Activated T-helper 1 cell treated with anti-CD3 and anti-CD28 coated beads, Interleukin-2, amount 50 U/mL, for 16 hours (primary cell): ENCODE measurements at places on chromosomes 12 and 14.

DNA sequence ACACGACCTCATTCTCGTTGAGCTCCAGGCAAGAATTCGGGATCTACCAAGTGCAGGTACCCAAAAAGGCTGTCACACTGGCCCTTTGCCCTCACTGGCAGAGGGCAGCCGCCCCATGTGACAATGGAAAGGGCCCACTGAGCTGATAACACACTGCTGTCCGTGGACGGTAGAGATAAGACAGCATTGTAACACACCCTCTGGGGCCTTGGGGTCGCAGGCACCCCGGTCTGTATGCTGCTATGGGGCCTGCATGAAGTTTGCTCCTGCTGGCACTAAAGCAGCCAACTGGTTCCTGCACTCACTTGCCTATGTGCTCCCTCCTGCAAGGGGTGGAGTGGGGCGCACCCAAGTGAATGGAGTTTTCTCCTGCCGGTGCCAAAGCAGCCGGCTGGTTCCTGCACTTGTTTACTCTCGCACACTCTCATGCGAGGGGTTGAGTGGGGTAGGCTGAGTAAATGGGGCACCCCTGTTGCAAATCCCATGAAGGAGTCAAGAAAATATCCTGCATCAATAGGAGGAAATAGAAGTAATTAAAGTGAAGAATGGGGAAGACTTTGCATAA is 477.9 kb downstream of the ATP23 start:
- no peak for DNase-seq

DNA sequence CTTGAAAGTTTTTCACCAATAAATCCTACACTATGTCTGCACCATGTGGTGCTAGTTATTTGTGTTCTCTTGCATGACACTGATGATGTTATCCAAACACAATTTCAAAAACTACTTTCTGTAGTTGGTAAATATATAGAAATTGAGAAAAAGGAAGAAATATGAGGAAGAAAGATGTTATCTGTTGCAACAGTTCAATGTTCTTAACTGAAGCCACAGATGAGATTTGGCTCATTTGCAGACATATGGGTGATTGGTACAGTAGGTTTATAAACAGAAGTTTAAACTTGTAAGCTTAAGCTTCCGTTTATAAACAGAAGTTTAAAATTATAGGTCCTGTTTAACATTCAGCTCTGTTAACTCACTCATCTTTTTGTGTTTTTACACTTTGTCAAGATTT is at the start of gene CLEC12A:
Gene CLEC12A, plus strand, starts transcription at position 229 of the 400 bp plus-strand sequence. CDS start 188 bp downstream, outside the sequence.
- DNase-seq = no peak

GRCh38 chr12:129592449-129592848 is 311.4 kb downstream of the TMEM132D start:
- no peak for DNase-seq

DNA sequence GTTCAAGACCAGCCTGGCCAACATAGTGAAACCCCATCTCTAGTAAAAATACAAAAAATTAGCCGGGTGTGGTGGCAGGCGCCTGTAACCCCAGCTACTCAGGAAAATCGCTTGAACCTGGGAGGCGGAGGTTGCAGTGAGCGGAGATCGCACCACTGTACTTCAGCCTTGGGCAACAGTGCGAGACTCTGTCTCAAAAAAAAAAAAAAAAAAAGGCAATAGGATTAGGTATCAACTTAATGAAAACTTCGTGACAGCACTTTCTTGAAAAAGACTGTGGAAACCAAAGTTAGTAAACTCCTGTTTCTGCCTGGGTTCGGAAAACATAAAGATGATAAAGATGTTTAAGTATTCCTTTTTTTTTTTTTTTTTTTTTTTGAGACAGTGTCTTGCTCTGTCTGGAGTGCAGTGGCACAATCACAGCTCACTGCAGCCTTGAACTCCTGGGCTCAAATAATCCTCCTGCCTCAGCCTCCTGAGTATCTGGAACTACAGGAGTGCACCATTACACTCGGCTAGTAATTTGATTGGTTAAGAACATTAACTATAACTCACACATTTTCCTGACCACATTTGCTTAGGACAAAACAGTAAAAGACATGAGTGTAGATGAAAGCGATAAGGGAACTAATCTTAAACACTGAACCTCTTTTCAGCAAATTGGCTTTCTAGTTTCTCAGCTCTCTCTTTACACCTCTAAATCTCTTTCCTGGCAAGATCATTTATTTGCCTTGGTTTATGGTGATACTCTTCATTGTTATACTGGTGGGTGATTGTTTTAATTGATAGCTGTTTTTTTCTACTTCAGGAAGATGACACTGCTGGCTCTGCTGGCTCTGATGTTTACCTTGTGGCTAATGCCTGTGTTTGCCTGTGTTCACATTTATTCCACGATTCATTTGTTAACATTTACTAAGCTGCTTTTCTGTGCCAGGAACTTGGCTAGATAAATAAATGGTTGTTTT is 15.8 kb downstream of the HIF1A start:
- no peak for DNase-seq

DNA sequence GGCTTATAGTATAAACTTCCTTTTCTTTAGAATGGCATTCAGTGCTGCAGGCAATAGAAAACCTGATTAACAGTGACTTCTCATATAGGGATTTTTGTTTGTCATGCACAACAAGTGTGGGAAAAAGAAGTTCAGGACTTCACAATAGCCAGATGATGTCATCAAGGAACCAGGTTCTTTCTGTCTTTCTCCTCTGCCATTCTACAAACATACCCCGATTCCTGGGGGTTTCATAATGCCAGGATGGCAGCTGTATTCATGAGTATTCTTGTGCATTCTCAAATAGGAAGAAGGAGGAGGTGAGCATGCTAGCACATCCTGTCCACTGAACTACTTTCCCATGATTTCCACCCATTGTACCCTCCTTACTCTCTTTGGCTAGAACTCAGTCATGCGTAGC is 182.7 kb upstream of the EEA1 start:
- DNase-seq = no peak

GRCh38 chr14:75340921-75341320 is 62.3 kb downstream of the FOS start:
- DNase-seq = no peak

- no peak for DNase-seq
Observed at GRCh38 chr12:131907379-131908091, 13.1 kb downstream of the ULK1 start.

DNA sequence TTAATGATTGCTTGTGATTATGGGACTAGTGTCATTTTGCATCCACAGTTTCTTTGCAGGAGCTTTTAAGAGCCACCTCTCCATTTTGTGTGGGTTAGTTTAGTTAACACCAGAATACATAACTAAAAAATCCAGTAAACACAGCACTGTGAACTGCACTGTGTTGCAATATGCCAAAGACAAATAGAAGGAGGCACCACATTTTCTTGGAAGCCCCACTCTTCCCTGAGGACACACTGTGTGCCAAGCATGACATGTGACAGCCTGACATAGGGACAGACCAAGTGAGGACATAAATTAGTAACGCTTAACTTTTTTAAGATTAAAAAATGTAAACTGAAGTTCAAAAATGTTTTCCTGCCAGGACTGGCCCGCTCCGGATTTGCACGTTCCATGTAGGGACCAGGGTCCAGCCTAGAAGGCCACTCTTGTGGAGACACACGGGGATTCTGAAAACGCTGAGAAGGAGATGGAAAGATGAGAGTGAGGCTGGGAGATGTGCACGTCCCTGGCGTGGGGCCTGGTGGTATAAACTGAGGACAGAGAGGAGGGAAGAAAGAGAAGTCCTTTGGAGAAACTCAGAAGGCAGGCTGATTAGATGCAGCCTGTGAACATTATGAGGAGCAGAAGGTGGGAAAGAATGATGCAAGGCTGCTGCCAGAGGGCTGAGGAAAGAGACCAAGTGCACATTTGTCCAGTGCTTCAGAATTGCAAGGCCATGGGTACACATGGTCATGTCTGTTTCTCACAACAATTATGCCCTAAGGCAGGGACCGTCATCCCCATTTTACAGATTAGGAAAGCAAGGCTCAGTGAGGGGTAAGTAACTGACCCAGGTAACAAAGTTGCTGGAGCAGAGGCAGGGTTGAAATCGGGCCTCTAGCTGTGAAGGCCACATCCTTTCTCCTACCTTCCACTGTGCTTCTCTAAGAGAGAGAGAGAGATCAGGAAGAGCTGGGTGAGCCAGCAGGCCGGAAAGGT is 45.1 kb downstream of the ISCA2 start:
- DNase-seq = no peak

DNA sequence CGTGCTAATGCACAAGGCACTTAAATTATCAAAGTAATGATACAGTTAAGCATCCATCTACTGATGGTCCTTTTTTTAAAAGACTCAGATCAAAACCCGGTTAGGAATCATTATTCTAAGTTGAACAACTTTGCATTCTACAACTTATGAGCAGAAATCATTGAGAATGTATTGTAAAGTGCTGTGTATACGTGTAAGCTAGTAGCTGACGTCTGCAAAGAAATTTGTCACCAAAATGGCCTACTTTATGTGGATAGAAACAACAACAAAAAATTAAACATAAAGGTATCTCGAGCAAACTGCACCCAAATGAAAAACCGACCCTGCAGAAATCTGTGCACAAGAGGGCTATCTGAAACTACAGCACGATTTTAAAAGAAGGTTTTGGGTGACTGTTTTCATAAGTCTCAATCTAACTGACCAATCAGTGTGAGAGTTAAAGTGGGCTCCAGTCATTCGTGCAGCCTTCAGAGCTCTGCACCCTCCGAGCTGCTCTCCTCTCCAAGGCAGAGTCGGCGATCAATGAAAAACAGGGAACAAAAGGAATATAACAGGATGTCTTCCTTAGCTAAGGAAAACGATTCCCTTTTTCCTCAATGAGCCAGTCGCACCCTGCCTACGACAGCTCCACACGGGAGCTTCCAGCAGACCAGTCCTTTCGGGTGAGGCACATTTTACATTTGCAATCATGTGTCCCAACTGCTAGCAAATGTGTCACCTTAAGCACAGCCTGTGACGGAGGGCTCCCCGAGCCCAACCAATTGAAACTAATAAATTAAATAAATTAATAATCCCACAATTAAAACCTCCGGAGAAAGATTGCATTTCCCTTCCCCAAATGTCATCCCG is 200.7 kb upstream of the FOXN3 start:
- no peak for DNase-seq

DNA sequence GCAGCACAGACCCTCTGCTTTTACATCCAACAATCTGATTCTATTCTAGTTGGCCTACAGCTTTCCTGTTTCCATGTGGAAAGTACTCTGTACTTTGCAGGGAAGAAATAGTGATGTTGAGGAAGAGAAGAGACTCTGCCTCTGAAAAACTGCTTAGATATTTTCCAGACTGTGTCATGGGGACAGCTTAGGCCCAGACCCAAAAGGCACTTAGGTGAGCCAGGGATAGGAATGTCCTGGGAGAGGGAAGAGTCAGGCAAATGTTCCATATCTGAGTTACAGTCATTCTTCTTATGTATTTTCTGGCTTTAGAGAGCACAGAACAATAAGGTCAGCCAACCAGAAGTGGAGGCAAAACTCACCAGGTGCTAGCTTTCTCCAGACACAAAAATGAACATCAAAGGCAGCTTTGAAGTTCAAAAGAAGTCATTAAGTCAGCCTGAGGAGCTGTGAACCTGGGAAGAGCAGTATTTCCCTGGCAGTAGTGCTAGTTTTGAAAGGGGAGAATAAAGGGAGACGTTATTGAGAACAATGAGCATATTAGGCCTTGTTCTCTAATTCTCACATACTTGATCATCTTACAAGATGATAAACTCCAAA is 199.7 kb upstream of the LMNTD1 start:
- DNase-seq = no peak

- DNase-seq = no peak
Observed at GRCh38 chr14:104383996-104384775, 195.4 kb upstream of the C14orf180 start.

GRCh38 chr12:39628836-39629235 is 9.2 kb upstream of the ABCD2 start:
- DNase-seq = no peak

GRCh38 chr12:111458546-111459172 is 52.9 kb downstream of the SH2B3 start:
- DNase-seq = no peak

GRCh38 chr12:124523071-124523470 is 44.3 kb downstream of the NCOR2 start:
- DNase-seq = no peak
